ENCODE measurements at places on chromosomes 6 and 20.

GRCh38 chr6:33610779-33611732, 10.1 kb upstream of the ITPR3 start:
- DNase-seq, result peak; percentile 34

DNA sequence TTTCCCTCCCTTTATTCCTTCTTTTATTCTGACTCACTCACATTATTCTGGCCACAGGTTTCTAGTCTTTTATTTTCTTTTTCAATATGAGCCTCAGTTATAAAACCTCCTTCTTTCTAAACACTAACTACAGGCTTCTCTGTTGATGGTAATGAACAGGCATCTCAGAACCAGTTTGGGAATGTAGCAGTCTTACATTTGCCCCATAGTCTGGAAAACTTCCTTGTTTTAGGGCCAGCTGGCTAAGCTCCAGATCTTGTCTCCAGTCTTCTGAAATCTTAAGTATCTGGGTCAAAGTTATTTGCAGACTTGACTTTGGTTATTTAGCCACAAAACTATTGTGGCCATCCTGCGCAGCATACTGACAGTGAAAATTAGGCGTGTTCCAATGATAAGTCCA, 97.0 kb upstream of the MAN1A1 start:
- peak; percentile 88 for DNase-seq

GRCh38 chr6:13491538-13491937, 4.1 kb upstream of the GFOD1 start:
- no peak for DNase-seq

GRCh38 chr6:145087034-145087433, 648.3 kb downstream of the EPM2A start:
- peak; percentile 5 for DNase-seq

GRCh38 chr20:15550116-15550870, 1023.0 kb downstream of the KIF16B start:
- no peak for DNase-seq

DNA sequence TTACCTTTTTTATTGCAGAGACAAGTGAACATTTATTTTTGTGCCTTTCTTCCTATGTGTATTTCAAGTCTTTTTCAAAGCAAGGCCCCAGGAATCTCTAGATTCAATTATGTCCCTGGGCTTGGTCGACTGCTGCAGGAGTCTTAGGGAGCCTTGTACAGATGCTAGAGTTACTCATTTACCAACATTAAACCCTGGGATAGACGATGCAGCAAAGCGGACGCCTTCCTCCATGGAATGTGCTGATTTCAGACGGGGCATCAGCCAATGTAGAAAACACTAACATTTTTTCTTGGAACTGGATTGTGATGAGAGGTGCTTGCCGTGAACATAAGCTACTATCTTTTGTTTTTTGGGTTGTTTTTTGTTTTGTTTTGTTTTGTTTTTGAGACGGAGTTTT, 55.9 kb downstream of the CD164 start:
- DNase-seq, result no peak

DNA sequence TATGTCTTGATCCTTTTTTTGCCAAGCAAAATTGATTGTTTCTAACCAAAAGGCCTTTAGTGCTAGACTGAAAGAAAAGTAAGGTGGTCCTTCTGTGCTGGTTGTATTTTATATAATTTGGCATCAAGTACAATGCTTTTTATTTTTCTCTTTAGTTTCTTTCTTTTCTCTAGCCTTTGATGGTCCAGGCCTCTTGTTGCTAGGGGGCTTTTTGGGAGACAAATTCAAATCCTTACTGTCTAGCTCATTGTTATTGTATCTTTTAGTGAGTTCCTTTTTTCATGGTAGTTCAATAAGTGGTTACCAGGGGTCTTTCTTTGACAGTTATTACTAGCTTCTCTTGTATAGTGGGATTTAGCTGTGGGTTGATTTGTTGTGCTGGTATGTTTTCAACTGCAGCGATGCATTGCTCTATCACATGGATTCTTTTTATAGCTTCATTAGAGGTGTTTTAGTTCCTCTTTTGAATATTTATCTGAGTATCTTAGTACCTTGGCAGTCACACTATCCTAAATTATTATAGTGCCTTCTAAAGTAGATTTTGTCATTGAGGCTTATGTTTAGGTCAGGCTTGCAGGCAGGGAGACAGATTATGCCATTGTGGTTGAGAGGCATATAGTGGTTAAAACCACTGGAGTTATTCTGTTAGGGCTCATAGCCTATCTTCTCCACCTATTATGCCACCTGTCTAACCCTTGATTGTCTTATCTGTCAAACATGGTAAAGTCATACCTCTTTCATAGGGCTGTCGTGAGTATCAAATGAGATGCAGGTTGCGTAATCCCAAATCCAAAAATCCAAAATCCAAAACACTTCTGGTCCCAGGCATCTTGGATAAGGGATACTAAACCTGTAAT, 49.5 kb downstream of the KCNS1 start:
- DNase-seq, result no peak

DNA sequence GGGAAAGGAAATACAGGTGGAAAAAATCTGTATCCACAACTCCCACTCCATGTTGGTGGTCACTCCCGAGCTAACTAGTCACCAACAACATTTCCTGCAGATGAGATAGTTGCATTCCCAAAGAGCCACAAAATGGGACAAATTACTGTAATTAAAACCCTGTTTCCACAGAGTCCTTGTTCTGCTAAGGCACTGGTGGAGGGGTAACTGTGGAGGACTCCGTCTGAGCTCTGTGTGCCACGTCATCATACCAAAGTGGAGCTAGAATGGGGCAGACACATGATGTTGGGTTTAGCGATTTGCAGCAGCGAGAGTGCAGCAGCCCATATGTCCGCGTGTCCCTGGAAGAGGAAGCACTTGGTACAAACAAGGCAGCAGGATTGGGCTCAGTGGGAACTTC, 172.5 kb upstream of the KCNK16 start:
- no peak for DNase-seq

- DNase-seq, result no peak
These were observed 133.5 kb upstream of the MAP3K7 start for GRCh38 chr6:90720404-90720803.

GRCh38 chr20:59485576-59486454, 118.5 kb upstream of the PHACTR3 start:
- no peak for DNase-seq

- peak; percentile 23 for DNase-seq
These were observed 51.0 kb upstream of the TCF21 start for GRCh38 chr6:133837801-133838349.

DNA sequence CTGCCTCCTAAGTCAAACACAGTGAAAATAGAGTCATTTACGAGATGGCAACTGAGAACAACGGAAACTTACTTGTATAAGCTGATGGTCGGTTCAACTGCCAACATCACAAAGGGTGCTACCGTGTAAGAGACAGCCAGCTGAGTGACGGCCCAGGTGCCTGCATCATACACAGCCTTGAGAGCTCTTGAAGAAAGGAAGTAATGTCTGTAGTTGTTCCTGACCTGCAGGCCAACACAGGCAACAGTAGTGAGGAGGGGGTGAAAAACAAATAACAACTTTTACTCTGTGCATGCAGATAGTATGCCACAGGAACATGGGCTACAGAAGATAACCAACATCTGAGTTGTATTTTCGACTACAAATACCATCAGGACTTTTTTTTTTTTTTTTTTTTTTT, 102.7 kb downstream of the MBOAT1 start:
- no peak for DNase-seq

GRCh38 chr6:51214442-51214841, 395.8 kb downstream of the TFAP2B start:
- no peak for DNase-seq

GRCh38 chr6:56752009-56752408, 109.3 kb upstream of the DST start:
- DNase-seq, result peak; percentile 54

GRCh38 chr6:138973466-138974153, 14.4 kb downstream of the REPS1 start:
- peak; percentile 53 for DNase-seq

DNA sequence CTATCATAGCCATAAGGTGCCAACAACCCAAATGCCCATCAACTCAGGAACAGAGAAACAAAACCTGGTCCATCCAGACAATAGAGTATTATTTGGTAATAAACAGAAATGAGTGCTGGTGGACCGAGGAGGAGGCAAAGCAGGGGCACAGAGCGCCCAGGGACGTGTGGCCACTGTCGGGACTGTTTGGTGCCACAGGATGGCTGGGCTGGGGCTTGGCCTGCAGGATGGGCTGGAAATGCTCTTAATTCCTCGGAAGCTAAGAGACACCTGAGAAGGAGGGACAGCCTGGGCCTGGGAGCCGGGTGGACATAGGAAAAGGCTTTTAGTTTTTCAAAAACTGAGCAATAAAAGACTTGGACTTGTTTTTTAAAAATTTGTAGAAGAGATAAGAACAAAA, 216.4 kb downstream of the DLL1 start:
- no peak for DNase-seq

- DNase-seq, result no peak
These were observed 435.3 kb upstream of the SPTLC3 start for GRCh38 chr20:12573442-12573841.

DNA sequence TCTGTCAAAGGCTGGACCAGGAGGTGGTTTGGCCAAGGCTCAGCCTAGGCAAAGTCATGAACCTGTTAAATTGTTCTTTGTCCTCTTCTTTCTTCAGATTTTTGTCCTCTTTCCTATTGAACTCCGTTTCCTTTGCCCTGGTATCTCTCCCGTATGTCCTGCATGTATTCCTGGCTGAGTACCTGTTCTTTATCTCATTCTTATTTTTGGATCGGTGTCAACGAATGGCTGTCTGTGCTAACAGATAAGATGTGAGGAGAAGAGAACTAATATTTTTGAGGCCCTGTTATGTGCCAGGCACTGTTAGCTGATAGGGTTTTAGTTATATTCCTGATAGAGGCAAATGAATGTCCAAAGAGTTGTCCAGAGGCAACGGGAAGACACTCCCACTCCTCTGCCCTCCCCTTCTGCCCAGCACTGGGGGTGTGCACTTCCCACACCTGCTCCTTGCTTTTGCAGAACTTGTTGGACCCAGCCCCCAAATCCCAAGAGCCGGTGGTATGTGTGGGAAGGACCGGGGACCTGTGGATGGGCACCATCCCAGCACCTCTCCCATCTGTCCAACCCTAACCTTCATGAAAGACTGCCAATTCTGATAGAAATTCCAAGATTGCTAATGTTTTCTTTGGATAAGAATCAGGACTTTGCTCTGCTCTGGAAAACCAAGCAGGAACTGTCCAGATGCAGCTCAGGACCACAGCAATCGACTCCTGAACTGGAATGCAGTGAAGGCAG, 20.6 kb downstream of the MMP24OS start:
- no peak for DNase-seq

GRCh38 chr6:36387440-36388303, at the start of gene ETV7:
ETV7 (minus strand) TSS chr6:36387669; CDS start chr6:36387541, 128 bp downstream.
- DNase-seq, result peak; percentile 21

DNA sequence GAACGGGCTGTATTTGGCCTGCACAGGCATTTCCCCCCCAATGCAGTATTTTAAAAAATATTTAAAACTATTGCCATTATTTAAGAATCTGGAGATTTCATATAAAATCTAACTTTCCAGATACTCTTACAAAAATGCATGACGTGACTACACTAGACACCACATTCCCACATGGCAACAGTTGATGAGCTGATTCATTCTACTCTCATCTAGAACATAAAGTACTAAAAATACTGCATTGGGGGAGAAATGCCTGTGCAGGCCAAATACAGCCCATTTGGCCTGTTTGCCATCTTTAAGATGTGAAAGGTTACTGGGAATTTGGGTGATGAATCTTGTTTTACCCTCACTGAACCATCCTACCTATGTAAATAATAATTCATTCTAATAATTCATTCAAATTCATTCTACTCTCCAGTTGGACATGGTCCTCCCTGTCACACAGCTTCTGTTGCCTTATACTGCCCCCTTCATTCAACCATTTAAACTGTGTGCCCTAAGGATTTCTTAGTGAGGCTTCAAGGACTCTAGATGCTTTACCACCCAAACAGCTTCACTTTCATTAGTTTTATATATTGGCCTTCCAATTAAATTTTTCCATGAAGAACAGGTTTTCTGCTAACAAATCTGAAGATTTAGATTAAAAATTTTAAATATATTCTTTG, 6.9 kb upstream of the ZSCAN16 start:
- DNase-seq, result no peak

Measured in fibroblast of pulmonary artery (primary cell).